ENCODE measurements at places on chromosomes 12 and 14. TPM values are rescaled to one million over a fixed set of nuclear protein-coding genes. Genes with fewer than 3 reads are reported as not detected.
A peak's percentile ranks its signal among the peaks of the same experiment; 100 is the strongest.

- H3K27ac ChIP-seq, result no peak overlapping the region
- no peaks in the 10 kb centered on the region for H3K4me1 ChIP-seq
- H3K36me3 ChIP-seq, result no peaks in the 10 kb centered on the region
- H3K27me3 ChIP-seq, result no peaks in the 10 kb centered on the region
Observed at GRCh38 chr14:36684946-36685345, 23.3 kb downstream of the PAX9 start.

- DNase-seq, result no peak
- no peaks in the 10 kb centered on the region for H3K36me3 ChIP-seq
- peaks cover 32% of the 10 kb centered on the region for H3K27me3 ChIP-seq
- no peaks in the 10 kb centered on the region for H3K4me1 ChIP-seq
- no peak overlapping the region for H3K27ac ChIP-seq
Observed at GRCh38 chr12:100718187-100718586, 76.4 kb upstream of the ANO4 start.

GRCh38 chr14:75886636-75887348 lies 95.0 kb downstream of the TGFB3 start:
- DNase-seq, result no peak
- peaks cover 5% of the 10 kb centered on the region for H3K36me3 ChIP-seq
- no peak overlapping the region for H3K4me3 ChIP-seq
- no peaks in the 10 kb centered on the region for H3K4me1 ChIP-seq

DNA sequence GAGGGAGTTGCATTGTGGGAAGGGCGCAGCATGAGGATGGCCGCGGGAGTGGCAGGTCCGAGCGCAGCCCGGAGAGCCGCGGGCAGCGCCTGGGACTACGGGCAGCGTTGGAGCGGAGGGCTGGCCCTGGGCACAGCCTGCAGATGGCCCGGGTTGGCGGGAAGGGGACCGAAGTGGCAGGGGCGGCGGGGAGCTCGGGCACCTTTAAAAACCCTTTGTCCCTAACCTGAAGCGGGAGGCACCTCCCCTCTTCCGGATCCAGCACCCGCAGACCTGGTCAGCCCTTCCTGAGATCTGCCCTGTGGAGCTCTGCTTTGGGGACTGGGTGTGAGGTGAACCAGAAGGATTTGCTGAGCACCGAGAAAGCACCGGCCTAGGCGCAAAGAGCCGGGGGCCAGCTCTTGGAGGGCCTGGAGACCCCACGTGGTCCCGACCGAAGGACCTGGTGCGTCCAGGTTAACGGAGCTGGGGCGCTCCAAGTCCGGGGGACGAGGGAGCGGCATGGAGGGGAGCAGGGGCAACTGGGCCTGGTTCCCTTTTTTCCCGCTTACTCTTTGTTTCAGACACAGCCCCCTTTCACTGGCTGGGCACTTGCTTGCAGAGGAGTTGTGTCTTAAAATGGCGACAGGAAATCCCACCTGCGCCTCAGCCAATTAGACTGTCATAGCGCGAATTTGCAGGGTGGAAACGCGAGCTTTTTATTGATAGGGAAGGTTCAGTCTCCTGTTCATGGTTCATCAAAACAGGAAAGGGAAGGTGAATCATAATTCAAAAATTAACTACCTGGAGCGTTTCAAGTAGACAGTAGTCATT lies 792 bp upstream of the SLC38A1 start:
- peaks cover 38% of the 10 kb centered on the region for H3K4me1 ChIP-seq
- DNase-seq, result peak; percentile 59
- H3K36me3 ChIP-seq, result peaks cover 6% of the 10 kb centered on the region
- peak overlapping the region; percentile 90 for H3K4me3 ChIP-seq
- no peaks in the 10 kb centered on the region for H3K27me3 ChIP-seq

Gene PTPN21
- not detected for total RNA-seq

All from CD4-positive, alpha-beta T cell (primary cell).